Hepatic stellate cell (primary cell): ENCODE measurements at places on chromosomes 7 and 10.

GRCh38 chr7:20858951-20859350, 72.3 kb upstream of the SP8 start:
- DNase-seq: no peak

GRCh38 chr10:128625926-128626325, 499.7 kb upstream of the MKI67 start:
- no peak for DNase-seq

DNA sequence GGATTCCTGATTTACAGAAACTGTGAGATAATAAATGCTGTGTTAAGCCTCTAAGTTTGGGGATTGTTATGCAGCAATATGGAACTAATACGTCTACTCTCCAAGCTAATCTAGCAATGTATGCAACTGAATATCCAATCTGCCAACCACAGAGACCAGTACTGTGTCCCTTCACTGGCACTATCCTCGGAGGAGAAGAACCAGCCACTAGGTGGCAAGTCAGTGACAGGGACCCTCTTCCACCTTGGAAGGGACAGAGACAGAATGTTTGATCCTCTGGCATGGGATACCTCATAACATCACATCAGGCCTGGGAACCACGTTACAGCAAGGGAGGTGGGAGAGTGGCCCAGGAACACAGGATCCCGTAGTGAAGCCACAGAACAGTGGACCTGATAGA, 96.4 kb downstream of the CREM start:
- DNase-seq: no peak

DNA sequence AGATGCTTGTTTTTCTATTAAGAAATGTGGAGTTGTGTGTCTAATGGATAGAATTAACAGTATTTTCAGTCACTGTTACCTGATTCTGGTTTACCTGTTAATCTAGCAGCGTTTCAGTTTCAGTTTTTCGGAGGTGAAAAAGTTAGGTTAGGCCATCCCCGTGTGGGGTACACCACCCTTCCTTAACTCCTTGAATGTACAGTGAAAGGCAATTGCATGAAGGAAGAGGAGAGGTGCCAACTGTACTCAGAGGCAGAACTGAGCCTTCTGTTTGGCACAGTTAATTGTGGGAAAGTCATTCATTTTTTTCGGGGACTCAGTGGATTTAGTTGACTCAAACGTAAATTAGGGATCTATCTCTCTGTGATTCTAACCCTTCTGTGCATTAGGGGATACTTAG, 35.5 kb downstream of the RPA3 start:
- DNase-seq: no peak

DNA sequence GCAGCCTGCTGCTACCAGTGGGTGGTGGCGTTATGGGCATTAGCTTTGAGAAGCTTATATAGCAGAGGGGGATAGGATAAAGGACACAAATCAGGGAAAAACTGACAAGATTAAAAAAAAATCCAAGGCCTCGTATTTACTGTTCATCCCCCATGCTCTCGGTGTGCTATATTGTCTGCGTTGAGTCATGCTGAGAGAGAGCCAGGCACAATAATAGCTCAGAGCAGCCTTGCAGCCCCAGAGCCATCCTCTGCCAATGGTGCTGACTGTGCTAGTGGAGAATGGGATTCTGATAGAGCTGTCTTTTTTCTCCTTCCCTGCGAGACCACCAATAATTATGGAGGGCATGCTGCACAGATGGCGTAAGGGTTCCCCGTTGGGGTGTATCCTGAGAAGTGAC, 51.7 kb upstream of the FZD1 start:
- DNase-seq: no peak

DNA sequence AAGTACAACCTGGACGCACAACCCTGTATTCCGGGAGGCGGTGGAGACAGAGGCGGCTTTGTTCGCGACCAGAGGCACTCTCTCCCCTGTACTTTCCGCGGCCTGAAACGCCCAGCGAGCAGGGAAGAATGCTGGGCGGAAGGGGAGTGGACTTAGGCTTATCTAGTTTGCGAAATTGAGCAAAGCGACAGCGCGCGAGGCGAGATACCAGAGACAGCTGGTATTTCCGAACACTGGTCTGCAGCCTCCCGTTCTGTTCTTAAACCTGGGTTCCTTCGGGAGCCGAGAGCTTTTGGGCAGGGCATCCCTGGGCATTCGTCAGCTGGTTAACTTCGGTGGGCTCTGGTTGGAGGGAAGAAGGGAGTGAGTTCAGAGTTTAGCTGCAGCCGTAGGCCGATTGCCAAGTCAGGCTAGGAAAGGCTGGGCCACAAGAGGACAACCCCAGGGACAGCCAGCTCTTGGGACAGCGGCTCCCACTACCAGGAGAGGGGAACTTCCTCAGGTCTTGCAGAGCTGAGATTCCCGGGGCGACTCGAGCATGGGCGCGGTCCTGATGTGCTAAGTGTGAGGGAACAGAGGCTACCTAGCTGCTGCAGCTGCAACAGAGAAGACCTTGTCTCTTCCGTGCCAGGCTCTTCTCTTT, 3.9 kb downstream of the HMX3 start:
- no peak for DNase-seq

GRCh38 chr7:80604436-80604835, 34.0 kb upstream of the CD36 start:
- DNase-seq: no peak
